ENCODE measurements at places on chromosomes 12 and 14.

- no peak for DNase-seq
Observed at GRCh38 chr14:64610049-64610746, 60.4 kb downstream of the PPP1R36 start.

DNA sequence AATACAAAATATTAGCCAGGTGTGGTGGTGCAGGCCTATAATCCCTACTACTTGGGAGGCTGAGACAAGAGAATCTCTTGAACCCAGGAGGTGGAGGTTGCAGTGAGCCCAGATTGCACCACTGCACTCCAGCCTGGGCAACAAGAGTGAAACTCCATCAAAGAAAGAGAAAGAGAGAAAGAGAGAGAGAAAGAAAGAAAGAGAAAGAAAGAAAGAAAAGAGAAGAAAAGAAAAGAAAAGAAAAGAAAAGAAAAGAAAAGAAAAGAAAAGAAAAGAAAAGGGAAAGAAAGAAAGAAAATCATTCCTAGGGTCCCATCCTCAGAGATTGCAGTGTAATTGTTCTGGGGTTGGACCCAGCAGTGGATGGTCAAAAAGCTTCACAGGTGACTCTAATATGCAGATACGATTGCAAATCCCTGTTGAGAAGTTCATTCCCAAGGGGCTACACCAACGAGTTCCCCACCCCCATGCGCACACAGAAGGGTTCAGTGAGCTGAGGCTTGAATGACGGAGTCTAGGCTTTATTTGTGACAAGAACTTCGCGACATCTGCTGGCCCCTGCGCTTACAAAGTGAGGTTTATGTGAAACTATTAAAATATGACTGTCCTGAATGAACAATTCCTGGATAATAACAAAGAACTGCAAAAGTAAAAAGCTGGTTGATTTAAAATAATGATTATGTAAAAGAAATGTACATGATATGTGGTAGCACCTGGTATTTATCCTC, 17.4 kb upstream of the RNASE12 start:
- no peak for DNase-seq

- no peak for DNase-seq
Observed at GRCh38 chr14:48435221-48435620, 759.8 kb upstream of the MDGA2 start.

DNA sequence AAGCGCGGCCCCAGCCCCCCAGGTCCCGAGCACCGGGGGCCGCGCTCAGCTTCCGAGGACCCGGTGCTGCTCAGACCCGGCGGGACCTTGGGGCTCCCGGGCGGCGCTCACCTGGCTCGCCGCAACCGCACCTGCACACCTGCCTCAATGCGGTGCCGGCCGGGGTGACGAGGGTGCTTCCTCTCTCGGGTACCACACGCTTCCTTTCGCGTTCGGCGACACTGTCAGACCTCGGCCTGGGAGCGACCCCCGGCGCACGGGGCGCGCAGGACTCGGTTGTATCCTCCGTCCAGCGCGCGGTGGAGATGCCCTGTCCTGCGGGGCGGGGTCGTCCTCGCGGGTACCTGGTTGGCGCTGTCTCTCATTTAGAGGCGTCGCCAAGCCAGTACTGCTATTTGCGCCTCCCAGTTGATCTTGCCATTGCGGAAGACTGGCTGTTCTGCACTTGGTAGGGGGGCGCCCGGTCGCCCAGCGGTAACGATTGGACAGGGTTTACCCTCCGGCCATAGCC, 718 bp downstream of the PACS2 start:
- no peak for DNase-seq

- DNase-seq: no peak
Observed at GRCh38 chr14:97485201-97485600, 688.0 kb downstream of the VRK1 start.

DNA sequence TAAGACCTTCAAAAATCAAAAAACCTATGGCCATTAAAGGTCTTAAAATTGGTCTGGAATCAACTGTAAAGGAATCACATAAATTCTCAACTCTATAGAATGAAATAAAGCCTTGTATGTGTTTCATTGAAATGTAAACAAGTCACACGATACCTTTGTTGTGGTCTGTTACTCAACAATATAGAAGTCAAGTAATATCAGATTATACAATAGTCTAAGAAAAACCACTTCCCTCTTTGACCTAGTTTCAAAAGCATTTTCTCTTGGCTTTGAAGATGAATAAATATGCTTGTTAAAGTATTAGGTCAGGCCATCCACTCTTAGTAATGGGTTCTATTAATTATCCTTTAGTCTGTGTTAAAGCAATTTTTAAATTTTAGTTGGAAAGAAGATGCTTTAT, 79.8 kb upstream of the DIO2 start:
- DNase-seq: no peak

- no peak for DNase-seq
Observed at GRCh38 chr12:67477681-67478265, 170.8 kb upstream of the DYRK2 start.

- peak; percentile 54 for DNase-seq
Observed at GRCh38 chr12:25730489-25731349, 177.6 kb upstream of the LMNTD1 start.

GRCh38 chr12:11630046-11630706, 19.3 kb upstream of the ETV6 start:
- no peak for DNase-seq

DNA sequence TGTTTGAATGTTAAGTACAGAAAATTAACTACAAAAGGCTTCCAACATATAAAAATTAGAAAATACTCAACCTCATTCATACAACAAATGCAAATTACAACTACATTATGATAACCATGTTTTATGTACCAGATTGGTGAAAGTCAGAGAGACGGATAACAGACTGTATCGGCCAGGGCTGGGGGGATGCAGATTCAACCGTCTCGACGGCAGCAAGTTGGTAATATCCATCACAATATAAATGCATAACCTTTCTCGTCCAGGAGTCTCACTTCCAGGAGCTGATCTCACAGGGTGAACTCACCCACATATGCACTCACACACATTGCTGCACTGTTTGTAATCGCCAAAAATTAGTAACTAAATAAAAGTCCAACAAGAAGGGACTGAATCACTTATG, 89.4 kb downstream of the ITPK1 start:
- no peak for DNase-seq

DNA sequence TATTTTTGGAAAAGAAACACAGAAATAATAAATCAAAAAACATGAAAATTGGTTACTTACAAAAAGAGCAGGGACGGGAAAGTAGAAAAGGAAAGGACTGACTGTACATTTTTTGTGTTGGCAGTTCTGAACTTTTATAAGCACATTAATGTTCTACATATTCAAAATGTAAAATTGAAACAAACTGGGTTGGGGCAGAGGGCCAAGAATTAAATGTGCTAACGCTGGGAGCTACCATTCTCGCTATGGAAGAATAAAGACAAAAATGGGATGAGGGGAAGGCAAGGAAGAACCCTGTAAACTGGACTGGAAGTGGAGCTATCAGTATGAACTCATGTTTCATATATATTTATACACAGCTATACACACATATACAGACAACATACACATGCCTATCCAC, 24.5 kb downstream of the ATP2B1 start:
- DNase-seq: no peak

DNA sequence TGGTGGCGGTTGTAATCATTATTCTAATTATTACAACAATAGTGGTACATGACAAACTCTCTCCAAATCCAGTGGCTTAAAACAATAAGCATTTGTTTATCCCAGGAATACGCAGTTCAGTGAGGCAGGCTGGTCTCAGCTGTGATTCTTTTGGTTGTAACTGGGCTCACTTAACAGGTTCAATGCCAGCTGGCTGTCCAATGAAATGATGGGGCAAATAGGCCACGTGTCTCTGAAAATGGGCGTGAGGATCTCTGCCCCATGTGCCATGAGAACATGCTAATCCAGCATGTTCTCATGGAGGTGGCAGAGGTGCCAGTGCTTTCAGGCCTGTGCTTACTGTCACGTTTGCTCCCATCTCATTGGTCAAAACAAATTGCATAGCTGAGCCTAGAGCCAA, 73.1 kb upstream of the CLMN start:
- no peak for DNase-seq

DNA sequence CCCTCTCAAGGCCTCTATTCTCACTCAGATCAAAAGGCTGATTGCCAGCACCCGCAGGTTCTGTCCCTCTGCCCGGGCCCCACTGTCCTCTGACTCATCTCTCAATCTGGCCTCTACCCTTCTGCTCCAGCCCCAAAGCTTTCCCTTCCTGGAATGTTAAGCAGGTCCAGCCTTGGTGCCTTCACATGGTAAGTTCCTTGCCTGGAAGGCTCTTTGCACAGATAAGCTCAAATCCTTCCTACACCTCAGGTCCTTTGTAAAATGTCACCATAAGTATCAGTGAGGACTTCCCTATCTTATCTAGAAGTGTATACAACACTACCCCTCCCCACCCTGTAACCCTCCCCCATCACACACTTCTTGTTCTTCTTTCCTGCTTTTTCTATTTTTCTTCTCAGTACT, 22.2 kb downstream of the LPCAT3 start:
- DNase-seq: no peak

DNA sequence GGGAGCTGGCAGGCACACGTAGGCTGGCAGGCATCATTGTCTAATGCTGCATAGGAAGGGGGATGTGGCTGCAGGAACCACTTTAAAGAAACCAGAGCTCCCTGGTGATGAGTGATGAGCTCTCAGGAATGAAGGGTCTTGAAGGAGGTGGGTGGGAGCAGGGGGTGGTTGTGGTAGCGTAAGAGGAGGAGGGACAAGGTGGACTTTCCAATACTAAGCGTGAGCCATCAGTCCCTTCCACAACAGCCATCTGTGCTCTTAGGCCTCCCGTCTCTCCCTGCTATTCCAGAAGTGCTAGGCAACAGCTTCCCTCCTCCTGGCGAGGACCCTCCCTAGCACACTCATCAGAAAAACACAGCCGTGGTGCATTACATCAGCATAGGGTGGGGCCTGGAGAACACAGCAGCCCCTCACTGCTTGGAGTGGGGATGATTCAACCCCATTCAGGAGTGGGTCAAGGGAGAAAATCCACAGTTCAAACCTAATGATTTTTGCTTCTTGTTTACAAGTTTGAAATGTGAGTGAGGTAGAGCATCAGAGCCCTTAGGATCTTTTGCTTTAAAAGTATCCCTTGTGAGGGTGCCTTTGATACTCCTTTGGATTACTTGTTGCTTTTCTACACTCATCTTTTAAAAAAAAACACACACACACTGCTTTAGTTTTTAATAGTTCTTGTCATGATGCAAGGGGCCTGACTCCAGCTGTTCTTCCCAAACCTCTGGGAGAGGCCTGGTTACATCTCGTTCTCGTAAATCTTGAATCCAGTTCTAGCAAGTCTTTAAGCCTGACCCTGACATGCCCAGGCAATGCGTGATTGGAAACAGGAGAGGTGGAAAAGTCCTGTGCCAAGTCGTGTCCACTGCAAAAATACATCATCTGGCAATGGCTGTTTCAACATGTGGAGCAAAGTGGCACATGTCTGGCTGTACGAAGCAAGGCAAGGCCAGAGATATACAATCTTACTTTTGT, 356.4 kb upstream of the DDHD1 start:
- DNase-seq: no peak

- DNase-seq: no peak
Observed at GRCh38 chr12:119715268-119715620, 47.3 kb downstream of the PRKAB1 start.

GRCh38 chr12:66072135-66072534, 58.4 kb downstream of the LLPH start:
- no peak for DNase-seq

DNA sequence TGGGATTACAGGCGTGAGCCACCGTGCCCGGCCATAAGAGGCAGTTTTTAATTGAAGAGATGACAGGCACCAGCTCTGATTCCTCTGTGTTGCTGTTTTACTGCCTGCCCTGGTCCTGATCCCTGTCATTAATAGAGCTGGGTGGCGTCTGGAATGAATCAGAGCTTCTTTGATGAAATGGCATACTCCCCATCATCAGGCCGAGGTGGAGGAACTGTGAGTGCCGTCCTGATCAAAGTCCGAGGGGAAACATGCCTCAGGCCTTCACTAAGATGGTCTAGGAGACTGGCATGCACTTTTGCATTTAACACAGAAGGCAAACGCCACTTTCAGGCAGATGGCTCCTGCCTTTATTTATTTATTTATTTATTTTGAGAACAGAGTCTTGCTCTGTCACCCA, 34.1 kb downstream of the IL31 start:
- no peak for DNase-seq

DNA sequence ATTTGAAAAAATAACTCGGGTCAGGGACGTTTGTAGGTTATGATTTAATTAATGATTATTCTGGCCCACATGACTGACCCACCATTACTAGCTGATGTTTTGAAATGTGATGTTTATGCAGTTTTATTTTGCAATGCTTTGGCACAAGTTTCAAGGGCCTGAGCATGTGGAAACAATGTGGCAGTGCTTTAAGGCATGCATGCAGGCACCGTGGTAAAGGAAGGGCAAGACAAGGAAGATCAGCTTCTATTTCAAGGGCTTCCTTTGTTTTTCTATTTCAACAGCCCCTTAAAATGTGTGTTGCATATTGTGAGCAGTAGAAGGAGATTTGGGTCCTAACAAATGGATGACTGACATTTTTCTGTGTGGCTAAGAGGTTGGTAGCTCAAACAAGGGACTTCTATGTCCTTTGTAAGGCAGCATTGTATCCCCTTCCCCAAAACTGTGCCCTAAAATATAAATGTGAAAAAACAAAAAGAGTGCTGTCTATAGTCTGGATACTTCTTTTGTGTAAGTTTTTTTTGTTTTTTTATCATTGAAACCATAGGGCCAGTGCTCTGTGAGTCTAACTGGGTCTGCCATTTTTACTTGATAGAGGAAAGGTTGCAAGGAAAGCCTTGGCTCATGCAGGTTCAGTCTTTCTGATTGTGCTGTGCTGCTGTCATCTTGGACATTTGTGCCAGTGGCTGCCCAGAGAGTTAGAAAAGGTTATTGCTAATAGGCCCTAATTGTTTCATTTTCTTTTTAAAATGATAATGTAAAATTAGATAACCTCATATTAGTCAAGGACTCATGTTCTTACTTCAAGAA, 103.5 kb downstream of the FGD4 start:
- no peak for DNase-seq

GRCh38 chr14:27078191-27078590, 480.4 kb upstream of the NOVA1 start:
- no peak for DNase-seq

- no peak for DNase-seq
Observed at GRCh38 chr12:52662093-52662917, 10.3 kb upstream of the KRT2 start.

DNA sequence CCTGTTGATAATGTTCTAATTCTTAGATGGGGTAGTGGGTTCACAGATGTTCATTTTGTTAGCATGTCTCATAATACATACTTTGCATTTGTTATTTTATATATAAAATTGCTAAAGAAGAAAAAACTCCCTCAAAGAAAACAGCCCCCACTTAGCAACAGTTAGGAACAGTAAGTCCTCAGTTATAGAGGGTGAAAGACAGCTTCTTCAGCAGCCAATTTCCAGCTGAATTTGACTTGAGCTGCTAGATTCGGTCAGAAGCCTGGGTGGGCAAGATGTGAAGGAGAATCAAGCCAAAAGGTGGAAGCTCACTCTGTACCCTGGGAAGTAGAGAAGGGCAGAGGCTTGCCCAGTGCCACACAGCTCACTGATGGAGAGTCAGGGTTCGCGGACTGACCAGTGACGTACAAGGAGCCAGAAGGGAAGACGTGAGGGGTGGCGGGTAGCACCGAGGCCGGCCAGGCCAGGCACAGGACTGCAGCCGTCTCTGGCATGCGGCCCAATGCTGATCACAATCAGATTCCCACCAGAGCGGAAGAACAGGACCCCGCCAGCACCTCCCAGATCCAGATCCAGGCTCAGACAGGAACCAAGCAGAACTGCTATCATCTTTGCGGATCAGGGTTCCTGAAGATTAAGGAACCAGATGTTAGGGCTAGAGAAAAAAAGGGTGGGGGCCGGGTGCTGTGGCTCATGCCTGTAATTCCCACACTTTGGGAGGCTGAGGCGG, 30.4 kb upstream of the VWF start:
- DNase-seq: no peak

Measured in GDM1 (cell line).